Mesothelial cell of epicardium (in vitro differentiated cells): ENCODE measurements at places on chromosomes 16 and 17. TPM values are rescaled to one million over a fixed set of nuclear protein-coding genes. Genes with fewer than 3 reads are reported as not detected.

TNK1 gene
- 8.2 to 9.9 TPM (median 9.0 TPM) in 3 replicates for total RNA-seq

AHSP gene
- not detected in 3 replicates for total RNA-seq

WNT9B gene
- 1.2 to 2.0 TPM (median 1.6 TPM) in 3 replicates for total RNA-seq

SLC47A2 gene
- total RNA-seq: not detected in 3 replicates

BICDL2 gene
- 4.5 to 5.8 TPM (median 5.1 TPM) in 3 replicates for total RNA-seq

LGALS9 gene
- 4.4 to 4.8 TPM (median 4.6 TPM) in 3 replicates for total RNA-seq

DDX5 gene
- 886 to 925 TPM (median 921 TPM) in 3 replicates for total RNA-seq

CPHXL2 gene
- total RNA-seq: not detected in 3 replicates

C16orf86 gene
- 1.2 to 2.0 TPM (median 1.8 TPM) in 3 replicates for total RNA-seq

SMTNL2 gene
- total RNA-seq: 64.8 to 68.2 TPM (median 65.7 TPM) in 3 replicates

KRT9 gene
- not detected in 3 replicates for total RNA-seq

RETREG3 gene
- 77.7 to 79.1 TPM (median 77.8 TPM) in 3 replicates for total RNA-seq

PPY gene
- not detected in 3 replicates for total RNA-seq

HSPB9 gene
- 0.18 TPM in 1 of 3 replicates, not detected in the others for total RNA-seq

SLC22A31 gene
- 1.1 to 1.7 TPM (median 1.1 TPM) in 3 replicates for total RNA-seq

IGFALS gene
- total RNA-seq: 0.34 to 0.63 TPM (median 0.35 TPM) in 3 replicates

TBC1D3H gene
- total RNA-seq: not detected in 3 replicates

ARHGAP44 gene
- total RNA-seq: 11.5 to 12.5 TPM (median 11.7 TPM) in 3 replicates

DNA sequence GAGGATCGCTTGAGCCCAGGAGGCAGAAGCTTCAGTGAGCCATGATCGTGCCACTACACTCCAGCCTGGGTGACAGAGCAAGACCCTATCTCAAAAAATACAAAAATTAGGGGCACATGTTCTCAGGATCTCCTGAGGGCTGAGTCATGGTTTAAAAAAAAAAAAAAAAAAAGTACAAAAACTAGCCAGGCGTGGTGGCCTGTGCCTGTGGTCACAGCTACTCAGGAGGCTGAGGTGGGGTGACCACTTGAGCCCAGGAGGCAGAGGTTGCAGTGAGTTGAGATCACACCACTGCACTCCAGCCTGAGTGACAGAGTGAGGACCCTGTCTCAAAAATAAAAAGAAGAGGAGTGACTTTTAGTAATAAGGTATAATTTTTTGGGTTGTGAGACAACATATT, 16.9 kb downstream of the BLMH start:
- no peak for DNase-seq

DNA sequence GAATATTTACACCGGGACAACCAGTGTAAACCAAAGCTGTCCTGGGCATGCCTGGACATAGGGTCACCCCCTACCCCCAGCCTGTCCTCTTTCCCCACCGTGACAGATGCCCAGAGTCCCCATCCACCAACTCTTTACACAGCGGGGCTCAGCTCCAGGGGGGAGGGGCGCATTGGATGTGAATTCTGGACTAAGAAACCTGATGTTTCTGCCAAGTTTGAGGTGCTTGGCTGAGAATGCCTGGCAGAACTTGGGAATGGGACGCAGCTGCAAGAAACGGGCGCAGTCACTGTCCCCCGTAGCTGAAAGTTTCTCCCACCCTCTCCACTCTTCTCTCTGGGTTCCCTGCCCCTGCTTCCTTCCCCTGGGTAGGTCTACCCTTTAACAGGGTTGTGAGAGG, 68.0 kb upstream of the CDC42EP4 start:
- no peak for DNase-seq

GRCh38 chr17:8869114-8869815, 1.8 kb upstream of the PIK3R6 start:
- no peak for DNase-seq

- DNase-seq: no peak
These were observed 332.1 kb upstream of the DYNLRB2 start for GRCh38 chr16:80208743-80209142.

DNA sequence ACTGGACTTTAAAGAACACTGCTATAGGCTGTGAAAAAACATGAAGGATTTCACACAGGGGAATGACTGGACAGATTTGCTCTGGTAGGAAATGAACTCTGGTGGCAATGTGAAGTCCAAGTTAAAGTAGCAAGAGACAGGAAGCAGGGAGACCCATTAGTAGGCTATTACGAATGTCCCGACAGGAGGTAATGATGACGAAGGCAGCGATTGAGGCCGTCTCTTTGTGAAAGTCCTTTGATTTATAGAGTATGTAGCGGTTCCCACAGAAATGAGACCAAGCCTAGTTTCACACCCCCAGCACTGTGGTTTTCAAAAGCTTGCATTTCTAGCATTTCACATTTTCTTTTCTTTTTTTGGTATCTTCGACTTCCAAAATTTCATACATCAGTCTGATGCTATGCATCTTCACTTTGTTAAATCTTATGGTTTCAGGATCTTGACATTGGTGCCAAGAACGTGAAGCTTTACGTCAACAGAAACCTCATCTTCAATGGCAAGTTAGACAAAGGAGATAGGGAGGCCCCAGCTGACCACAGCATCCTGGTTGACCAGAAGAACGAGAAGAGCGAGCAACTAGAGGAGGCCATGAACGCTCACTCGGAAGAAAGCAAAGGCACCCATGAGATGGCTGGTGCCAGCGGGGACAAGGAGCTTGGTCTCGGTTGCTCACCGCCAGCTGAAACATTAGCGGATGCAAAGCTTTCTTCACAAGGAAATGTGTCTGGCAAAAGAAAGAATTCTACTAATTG, 189.8 kb downstream of the KATNIP start:
- DNase-seq: no peak

DNA sequence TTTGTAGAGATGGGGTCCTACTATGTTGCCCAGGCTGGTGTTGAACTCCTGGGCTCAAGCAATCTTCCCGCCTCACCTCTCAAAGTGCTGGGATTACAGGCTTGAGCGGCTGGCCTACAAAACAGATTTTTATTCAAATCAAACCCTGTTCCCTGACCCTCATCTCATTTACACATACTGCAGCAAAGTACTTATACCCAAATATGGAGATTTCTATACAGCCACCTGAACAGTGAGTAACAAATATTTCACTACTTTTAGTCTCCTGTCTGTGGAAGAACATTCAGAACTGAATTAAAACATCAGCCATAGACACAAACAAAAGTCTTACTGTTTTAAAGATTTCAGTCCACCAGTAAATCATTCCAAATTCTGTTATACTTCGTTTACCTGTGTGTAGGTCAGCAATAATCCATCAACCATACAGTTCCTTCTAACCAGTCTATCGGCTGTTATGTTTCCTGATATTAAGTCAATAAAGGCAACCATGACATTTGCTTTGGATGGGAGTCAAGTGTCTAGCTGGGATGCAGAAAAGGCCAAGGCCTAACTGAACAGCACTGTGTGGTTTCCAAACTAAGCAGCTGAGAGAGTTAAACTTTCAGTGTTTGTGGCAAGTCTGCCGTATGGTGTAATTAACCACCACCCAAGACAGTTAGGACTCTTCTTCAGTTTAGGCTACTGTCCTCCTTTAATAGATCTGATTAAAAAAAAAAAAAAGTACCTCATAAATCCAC, 22.3 kb downstream of the ERN1 start:
- no peak for DNase-seq

DNA sequence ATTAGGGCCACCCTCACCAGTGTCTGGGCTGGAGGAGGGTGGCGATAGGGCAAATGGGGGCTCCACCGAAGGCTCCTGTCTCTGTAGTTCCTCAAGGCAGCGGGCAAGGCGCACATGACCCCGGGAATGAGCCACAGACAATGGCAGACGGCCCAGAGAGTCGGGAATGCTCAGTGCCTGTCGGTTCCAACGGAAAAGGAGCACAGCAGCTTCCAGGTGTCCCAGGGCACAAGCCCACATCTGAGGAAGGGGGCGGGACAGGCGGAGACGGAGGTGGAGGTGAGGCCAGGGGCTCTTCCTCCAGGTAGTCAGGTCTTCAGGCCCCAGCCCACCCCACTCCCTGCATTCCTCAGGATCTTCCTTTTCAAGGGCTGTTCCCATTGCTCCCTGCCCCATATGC, 5.1 kb upstream of the SPAG7 start:
- no peak for DNase-seq

- no peak for DNase-seq
These were observed 107.8 kb upstream of the PSMD7 start for GRCh38 chr16:74188856-74189255.

- DNase-seq: no peak
These were observed 980 bp downstream of the LLGL1 start for GRCh38 chr17:18226284-18226945.

GRCh38 chr16:49545741-49546448, 172.3 kb downstream of the C16orf78 start:
- no peak for DNase-seq

GRCh38 chr17:28474111-28474531, 677 bp downstream of the SLC13A2 start:
- no peak for DNase-seq

- DNase-seq: no peak
These were observed 27.0 kb downstream of the SETD6 start for GRCh38 chr16:58542291-58542690.

DNA sequence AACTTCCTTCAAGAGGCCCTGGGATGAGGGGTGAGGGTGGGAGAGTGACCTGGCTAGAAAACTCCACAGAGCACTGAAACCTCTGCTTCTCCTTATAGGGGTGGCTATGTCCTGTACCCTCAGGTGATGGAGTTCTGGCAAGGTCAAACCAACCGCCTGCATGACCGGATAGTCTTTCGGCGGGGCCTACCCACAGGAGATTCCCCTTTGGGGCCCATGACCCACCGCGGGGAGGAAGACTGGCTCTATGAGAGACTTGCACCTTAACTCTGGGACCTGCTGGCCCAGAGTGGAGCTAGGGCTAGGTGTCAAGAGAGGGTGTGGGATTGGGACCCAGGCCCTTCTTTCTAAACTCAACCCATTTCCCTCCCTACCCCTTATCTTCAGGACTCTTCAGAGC, 5.1 kb downstream of the PNPO start:
- no peak for DNase-seq

- DNase-seq: no peak
These were observed 83.3 kb upstream of the C16orf82 start for GRCh38 chr16:26983426-26983825.

- DNase-seq: no peak
These were observed 4.0 kb downstream of the BPTF start for GRCh38 chr17:67829331-67829730.

- DNase-seq: no peak
These were observed 47.6 kb downstream of the NLRC5 start for GRCh38 chr16:57036945-57037344.

DNA sequence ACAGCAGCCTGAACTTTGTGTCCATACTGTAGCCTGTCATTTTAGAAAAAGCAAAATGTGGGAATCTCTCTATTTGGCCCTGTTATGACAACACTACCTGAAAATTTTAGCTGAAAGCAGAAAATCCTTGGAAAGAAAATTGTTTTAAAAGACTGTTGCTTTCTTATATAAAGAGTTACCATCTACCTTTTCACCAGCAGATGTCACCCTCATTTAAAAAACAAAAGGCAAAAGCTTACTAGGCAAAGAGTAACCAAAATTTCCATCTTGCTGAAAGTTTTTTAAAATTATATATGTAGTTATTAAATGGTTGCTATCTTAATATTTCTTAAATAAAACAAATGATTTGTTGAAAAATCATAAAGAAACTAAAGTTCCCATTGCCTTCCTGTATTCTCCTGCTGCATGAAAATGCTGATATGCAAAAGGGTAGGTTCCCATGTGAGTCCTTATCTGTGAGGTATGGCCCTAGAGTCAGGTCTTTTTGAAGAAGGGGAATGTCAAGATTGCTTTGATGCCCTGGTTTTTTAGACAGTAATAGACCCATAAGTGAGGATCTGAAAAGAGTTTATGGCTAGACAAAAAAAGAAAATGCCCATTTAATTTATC, 61.0 kb downstream of the TNRC6C start:
- no peak for DNase-seq

DNA sequence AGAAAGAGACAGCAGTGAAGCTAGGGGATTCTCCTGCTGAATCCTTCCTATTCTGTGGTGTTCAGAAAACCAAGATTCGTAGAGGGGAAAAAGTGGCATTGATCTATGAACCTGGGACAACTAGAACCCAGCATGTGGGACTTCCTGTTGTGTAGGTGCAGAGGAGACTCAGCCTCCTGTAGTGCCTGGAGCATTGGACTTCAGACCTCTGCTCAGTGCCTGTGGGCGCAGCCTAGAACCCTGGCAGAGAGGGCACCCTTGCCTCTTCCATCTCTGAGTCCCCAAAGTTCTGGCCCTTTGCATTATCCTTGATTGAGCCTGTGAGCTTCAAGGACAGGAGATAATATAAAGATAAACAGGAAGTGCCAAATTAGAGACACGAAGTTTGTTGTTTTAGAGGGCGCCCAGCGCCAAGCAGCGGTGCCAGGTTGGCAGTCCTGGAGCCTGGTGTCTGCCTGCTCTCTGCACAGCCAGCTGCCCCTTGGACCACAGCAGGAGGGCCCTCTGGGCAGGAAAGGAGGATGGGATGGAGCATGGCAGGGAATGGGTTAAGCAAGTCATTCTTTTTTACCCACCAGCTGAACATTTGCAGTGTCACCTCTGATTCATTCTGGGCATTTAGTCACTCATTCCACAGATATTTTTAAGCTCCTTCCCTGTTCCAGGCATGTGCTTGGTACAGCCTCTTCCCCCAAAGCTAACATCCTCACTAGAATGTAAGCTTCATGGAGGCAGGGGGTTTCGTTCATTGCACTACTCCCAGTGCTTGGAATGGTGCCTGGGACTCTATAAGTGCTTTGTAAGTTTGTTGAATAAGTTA, 11.9 kb upstream of the SP6 start:
- no peak for DNase-seq

DNA sequence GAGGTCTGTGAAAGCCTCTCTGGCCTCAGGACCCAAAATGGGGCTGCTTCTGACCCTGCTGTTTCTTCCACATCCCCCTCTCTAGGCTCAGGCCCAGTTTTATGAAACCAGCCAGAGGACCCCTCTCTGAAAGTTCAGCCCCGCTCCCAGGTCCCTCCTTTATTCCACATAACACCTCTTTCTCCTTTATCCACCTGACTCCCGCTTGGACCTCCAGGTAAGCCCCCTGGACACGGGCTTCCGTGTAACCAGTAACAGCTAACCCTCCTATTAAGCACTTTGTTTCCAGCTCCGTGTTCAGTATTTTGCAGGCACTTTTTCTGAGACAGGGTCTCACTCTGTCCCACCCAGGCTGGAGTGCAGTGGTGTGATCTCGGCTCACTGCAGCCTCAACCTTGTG, 37.4 kb downstream of the PSME3IP1 start:
- no peak for DNase-seq

DNA sequence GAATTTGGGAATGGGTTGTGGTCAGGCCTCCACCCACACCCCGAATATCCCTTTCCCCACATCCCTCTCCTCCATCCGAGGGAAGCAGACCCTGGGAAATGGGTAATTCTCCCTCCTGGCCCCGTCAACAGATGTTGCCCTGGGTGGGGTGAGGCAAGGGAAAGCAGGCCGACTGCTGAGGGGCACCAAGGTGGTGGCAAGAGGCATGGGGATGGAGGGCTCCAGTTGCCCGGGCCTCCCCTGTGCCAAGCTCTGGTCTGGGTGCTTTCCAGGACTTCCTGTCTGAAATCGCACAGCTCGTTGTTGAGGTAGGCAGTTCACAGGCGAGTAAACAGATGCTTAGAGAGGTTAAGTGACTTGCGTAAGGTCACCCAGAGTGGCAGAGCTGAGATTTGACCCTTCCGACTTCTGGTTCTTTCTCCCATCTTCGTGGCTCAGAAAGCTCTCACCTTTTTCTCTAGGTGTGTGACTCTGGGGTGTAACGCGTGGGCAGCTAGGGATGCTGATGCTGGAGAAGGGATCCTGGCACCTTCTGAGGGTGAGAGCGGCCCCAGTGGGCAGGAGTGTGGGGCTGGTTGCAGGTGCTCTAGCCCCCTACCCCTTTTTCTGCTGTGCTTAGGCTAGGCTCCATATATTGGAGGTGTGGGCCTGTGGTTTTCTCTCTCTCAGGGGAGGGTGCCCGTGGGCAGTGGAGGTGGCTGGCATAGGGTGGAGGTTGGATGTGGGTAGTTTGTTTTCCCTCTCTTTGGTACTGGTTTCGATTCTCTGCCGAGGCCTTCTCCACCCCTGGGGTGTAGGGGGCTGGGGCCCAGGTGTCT, 17.2 kb downstream of the RARA start:
- no peak for DNase-seq
